Stimulated activated CD8-positive, alpha-beta memory T cell treated with anti-CD3 and anti-CD28 coated beads, Interleukin-4, amount 100 ng/mL, for 1 hour (primary cell): ENCODE measurements at places on chromosomes 4 and X.

- no peak for DNase-seq
Observed at GRCh38 chr4:113179996-113180395, 130.5 kb downstream of the ANK2 start.

- peak; percentile 58 for DNase-seq
Observed at GRCh38 chr4:122922877-122923511, 597 bp upstream of the NUDT6 start.

GRCh38 chr4:90007494-90008167, 113.0 kb downstream of the MMRN1 start:
- DNase-seq: no peak

- DNase-seq: no peak
Observed at GRCh38 chr4:76384052-76384451, 36.9 kb downstream of the CCDC158 start.

GRCh38 chr4:121696170-121696580, 605 bp downstream of the ANXA5 start:
- DNase-seq: peak; percentile 10

GRCh38 chr4:54941994-54942552, 183.3 kb downstream of the KDR start:
- no peak for DNase-seq

- DNase-seq: no peak
Observed at GRCh38 chr4:40536032-40536431, 93.6 kb downstream of the RBM47 start.

DNA sequence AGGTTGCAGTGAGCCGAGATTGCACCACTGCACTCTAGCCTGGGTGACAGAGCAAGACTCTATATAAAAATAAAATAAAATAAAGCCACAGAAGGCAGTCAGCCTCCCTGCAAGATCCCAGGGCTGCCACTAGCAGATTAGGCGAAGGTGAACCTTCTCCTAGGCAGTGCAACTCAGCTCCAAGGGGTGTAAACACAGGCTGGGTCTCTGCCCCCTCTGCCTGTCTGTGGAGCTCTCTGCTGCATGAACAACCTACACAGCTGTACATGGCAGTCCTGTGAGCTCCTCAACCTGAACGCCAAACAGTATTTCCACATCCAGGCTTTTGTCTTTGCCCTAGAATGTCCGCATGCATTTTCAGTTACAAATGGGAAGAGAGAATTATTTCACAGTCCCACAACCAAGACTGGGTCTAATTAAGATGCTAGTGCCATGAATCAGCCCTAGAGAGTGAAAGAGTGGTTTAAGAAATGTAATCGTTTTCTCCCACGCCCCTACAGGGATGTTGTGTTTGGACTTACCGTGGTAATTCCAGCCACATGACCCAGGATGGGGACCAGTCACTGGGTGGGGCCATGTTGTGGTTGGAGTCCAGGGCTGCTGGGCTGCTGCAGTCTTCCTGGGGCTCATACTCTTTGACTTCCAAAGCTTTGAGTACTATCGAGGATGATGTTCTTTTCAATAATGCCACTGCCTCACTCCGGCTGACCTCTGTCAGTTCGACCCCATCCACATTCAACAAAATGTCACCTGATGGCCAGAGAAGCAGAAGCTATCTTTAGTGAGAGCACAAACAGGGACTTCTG, 99.0 kb downstream of the FIP1L1 start:
- no peak for DNase-seq

DNA sequence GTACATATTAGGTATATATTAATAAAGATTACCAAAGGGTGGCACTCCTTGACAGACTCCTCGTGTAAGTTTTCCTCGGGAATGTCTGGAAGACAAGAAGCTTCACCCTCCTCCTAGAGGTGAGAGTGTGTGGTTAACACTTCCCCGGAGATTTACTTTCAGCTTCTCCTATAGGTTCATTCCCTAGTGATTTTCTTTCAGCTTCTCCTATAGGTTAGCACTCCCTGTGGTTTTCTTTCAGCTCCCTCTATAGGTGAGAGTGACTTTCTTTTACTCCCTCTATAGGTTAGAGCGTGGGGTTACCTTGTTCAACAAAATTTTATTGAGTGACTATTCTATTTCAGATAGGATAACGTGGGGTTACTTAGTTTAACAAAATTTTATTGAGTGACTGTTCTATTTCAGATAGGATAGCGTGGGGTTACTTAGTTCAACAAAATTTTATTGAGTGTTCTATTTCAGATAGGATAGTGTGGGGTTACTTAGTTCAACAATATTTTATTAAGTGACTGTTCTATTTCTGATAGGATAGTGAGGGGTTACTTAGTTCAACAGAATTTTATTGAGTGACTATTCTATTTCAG, 106.0 kb upstream of the PLAC1 start:
- DNase-seq: no peak

GRCh38 chr4:155487210-155487609, 110.4 kb upstream of the MAP9 start:
- DNase-seq: no peak

DNA sequence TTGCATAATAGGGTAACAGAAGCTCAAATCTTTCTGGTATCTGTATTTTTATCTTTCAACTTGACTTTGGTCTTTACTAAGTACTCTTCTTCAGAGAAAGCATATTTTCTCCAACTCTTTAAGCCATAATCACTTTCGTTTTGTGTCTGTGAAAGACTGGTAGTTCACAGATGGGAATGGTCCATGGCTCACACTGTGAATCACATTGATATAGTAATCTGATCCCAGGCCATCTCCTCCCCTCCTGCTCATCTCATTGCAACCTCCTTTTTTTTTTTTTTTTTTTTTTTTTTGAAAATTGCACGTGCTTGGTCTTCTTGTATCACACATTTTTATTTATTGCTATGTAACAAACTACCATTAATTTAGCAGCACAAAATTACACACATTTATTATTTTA, 694.5 kb upstream of the SLIT2 start:
- DNase-seq: no peak

DNA sequence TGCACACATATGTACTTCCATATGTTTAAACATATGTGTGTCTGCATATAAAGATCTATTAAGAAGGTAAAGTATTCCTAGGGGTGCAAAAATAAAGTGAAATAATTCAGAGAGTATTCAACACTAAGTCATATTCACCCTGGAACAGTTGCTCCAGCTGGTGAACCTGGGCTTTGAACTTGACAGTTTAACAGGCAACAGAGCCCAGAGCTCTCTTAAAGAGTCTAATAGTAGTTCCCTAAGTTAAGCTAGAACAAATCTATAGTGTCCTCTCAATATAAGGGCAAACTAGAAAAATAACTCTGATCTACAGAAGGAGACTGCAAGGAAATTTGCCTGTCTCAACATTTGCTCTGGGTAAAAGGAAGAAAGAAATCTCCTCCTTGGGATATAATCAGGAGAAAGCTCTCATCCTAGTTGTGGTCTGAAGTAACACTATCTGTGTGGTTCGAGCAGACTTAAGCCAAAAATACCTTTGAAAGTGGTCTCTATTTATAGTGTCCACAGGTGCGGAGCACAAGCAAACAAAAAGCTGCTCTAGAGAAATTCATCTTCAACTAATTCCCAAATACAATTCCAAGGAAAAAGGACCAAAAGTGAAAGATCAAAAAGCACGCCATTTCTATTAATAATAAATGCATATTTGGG, 29.9 kb downstream of the VEGFC start:
- no peak for DNase-seq

- no peak for DNase-seq
Observed at GRCh38 chrX:11687157-11687556, 21.4 kb upstream of the ARHGAP6 start.

DNA sequence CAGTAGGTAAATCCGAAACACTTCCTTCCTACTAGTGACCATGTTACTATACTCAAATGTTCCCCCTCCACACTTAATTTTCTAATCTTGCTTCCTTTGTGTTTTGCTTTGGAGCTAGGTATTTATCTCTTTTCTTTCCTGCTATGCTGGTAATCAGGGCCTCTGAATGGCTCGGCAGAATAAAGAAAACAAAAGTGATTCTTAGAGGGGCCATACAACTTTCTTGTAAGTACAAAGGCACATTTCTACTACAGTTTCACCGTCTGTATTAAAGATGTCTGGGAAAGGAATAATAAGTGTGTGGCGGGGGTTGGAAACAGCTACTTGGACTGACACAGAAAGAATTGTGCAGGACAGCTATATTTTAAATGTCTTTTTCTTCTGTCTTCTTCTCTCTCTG, 50.3 kb downstream of the GPC3 start:
- DNase-seq: no peak

DNA sequence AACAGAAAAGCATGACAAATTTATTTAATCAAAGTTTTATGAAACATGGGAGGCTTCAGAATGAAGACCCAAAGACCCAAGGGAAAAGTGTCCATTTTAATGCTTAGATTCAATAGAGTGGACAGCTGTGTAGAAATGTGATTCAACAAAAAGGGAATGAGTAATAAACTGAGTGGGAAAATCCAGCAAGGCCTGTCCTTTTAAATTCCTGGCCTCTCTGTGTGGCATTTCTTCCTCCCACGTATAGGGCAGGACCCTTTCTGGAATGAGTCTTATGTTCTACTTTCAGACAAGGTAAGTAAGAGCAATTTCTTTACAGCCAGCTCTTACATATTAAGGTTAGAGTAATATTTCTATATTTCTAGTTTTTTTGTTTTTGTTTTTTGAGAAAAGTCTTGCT, 14.5 kb downstream of the AASDH start:
- no peak for DNase-seq

- no peak for DNase-seq
Observed at GRCh38 chrX:70043685-70044084, 6.1 kb downstream of the AWAT2 start.

- no peak for DNase-seq
Observed at GRCh38 chrX:19577181-19577810, 62.0 kb upstream of the MAP3K15 start.

- no peak for DNase-seq
Observed at GRCh38 chrX:56790778-56791177, 61.7 kb downstream of the NBDY start.

- no peak for DNase-seq
Observed at GRCh38 chr4:121146530-121146929, 17.6 kb downstream of the TNIP3 start.
